ENCODE measurements at places on chromosomes 6 and 20.

GRCh38 chr6:10309457-10310329 lies 105.2 kb downstream of the TFAP2A start:
- DNase-seq, result no peak

- no peak for DNase-seq
Observed at GRCh38 chr6:52953911-52954839, 40.9 kb downstream of the GSTA4 start.

DNA sequence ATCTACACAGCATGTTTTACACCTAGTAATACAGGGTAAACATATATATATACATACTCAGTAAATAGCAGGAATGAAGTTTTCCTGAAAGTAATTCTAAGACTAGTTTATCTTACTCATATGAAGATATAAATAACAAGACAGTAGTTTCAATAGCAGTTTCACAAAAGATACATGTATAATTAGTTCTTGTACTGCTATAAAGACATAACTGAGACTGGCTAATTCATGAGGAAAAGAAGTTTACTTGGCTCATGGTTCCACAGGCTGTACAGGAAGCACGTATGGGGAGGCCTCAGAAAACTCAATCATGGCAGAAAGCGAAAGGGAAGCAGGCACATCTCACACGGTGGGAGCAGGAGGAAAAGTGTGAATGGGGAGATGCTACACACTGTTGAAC lies 16.9 kb downstream of the RARS2 start:
- no peak for DNase-seq

GRCh38 chr20:63282946-63283345 lies 10.0 kb upstream of the COL20A1 start:
- no peak for DNase-seq
